ENCODE measurements at places on chromosomes 7 and 10.

DNA sequence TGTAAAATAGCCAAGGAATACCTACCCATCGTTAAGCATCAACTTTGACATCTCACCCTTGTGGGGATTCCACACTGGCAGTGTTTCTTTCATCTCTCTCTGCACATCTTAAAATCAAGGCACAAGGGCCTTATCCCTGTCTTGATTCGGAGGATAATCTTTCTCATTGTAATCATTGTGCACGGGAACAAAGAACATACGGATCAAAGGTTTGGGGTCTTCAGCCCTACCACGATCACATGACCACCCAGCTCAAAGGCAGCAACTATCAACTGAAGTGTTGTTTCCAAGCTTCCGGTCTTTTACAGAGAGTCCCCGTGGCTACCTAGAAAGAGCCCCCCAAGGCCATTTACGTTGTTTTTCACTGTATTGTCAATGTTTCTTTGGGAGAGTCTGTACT is 11.9 kb downstream of the FGFBP3 start:
- DNase-seq: no peak

- no peak for DNase-seq
These were observed 47.5 kb downstream of the ZNF467 start for GRCh38 chr7:149725916-149726315.

- DNase-seq: no peak
These were observed 17.5 kb upstream of the TEX36 start for GRCh38 chr10:125700355-125700911.

DNA sequence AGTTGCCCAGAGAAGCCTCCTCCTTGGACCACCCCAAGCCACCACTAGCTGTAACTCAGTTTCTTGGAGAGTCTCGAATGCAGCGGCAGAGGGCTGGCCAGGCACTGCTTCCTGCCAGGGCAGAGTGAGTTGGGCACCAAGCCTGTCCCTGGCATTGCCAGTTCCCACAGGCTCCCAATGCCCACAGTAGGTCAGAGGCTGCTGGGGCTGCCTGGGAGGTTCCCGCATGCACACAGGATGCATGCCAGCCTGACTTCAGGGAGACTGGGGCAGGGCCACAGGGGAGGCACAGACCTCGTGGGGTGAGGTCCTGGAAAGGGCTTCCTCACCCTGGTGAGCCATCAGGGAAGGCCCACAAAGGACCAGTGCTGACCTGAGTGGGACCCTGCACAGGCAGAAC is 152.8 kb downstream of the ZNF248 start:
- DNase-seq: no peak

GRCh38 chr7:135782377-135782776 is 33.8 kb upstream of the FAM180A start:
- DNase-seq: no peak
